ENCODE measurements at places on chromosomes 4 and X.

GRCh38 chr4:18012134-18012806, 9.3 kb downstream of the LCORL start:
- DNase-seq = no peak

DNA sequence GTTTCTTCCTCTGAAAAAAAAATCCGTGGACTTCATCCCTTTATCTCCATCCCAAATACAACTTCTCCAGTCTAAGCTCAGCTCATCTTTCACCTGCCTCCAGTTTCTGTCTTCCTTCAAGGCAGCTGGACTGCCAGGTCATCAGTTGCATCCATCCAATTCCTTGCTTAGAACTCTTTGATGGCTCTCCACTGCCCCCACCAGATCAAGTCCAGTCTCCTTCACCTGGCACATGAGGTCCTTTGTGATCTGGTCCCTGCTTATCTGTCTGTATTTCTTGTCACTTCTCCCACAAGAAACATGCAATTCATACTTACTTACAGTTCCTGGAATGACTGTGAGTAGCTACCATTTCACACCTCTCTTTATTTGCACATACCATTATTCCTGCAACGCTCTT, 33.8 kb downstream of the OTUD6A start:
- peak; percentile 30 for DNase-seq

- no peak for DNase-seq
Observed at GRCh38 chr4:7854216-7854615, 85.4 kb downstream of the AFAP1 start.

DNA sequence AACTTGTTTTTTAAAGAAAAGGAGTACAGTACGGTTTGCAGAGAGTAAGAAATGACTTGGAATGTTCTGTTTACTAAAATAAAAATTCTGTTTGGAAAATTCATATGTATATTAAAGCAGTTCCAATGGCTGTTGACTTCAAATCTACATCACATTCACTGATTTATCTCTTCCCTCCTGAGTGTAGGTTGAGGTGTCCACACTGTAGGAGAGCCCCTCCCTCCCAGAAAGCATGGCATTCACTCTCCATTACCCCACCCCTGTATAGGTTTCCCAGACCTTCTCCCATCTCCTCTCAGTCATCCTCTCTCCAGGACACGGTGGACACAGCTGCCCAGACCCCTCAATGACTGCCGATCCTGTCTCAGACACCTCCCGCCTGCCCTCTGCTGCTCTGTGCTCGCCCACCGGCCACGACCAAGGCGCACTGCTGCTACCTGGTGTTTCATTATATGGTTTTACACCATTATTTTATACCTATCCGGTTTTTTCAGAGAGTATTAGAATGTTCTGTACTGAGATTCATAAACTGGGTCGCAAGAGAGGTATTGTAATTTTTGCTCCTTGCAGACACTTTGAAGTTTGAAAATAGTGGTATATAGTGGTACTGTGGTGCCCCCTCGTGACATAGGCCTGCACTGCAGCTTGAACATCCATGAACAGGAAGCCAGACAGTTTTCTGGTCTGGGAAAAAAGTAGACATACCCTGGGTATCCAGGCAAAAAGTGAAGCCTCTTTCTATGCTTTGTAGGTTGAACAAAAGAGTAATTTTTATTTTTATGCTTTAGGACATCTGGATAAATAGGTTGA, 38.8 kb upstream of the BEX4 start:
- peak; percentile 46 for DNase-seq

- no peak for DNase-seq
Observed at GRCh38 chr4:52407545-52407944, 251.6 kb downstream of the USP46 start.

- no peak for DNase-seq
Observed at GRCh38 chr4:173666-174314, 49.5 kb downstream of the ZNF718 start.

- no peak for DNase-seq
Observed at GRCh38 chr4:4281787-4282186, 8.2 kb downstream of the LYAR start.

GRCh38 chrX:40403757-40404156, 177.0 kb upstream of the ATP6AP2 start:
- DNase-seq = no peak

DNA sequence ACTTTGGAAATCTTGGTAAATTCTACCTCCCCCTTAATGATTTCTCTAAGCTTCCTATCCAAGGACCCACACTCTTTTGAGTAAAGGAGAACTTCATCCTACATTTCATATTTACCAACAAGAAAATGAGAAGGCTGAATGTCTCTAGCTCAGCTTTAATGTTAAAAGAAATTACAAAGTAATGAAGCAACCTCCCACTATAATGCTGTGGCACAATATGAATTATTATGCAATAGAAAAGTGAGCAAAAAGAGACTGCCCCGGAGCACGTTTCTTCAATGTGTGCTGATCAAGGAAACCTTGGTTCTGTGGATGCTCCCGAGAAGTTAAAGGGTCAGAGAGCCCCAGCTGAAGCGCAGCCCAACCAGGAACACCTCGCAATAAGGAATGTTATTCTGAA, 9.1 kb upstream of the TBC1D1 start:
- no peak for DNase-seq

- no peak for DNase-seq
Observed at GRCh38 chr4:137032222-137032621, 500.1 kb downstream of the PCDH18 start.

- DNase-seq = no peak
Observed at GRCh38 chrX:132623300-132623699, 134.5 kb upstream of the MBNL3 start.

GRCh38 chr4:43049326-43049725, 156.8 kb downstream of the GRXCR1 start:
- no peak for DNase-seq

- no peak for DNase-seq
Observed at GRCh38 chr4:98905297-98905696, 23.6 kb downstream of the EIF4E start.

- no peak for DNase-seq
Observed at GRCh38 chr4:76526585-76526990, 91.6 kb downstream of the SHROOM3 start.
